ENCODE measurements at places on chromosomes 4 and X.

DNA sequence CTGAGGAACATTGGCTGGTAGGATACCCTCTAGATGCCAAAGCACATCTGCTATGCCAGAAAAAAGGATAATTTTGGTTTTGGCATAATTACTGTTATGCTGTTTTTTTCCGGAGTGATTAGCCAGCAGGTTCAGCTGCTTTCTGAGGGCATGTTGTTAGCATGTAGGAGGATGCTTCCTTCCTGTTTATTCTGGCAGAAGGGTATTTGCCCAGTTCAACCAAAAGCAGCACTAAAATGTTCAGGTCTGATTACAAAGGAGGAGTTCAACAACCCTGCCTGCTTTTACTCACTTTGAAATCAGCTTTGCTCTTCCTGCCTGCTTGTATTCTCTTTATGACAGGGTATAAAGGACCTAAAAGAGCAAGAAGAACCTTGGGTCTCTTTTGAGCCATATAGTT lies 21.9 kb downstream of the ERCC6L start:
- no peak for DNase-seq

GRCh38 chr4:83599183-83599582 lies 63.3 kb downstream of the GPAT3 start:
- no peak for DNase-seq

- no peak for DNase-seq
These were observed 111.3 kb downstream of the MAGEE1 start for GRCh38 chrX:76538860-76539259.

DNA sequence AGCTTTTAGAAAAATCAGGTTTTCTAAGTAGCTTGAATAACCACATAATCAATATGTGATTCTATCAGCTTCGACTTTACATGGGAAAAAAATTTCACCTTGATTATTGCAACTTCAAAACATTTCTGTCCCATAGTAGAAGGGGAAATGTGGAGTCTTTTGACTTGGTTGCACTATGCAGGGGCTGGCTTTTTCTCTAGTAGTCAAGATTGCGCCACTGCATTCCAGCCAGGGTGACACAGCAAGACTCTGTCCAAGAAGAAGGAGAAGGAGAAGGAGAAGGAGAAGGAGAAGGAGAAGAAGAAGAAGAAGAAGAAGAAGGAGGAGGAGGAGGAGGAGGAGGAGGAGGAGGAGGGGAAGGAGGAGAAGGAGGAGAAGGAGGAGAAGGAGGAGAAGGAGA lies 84.9 kb downstream of the MAML3 start:
- no peak for DNase-seq

GRCh38 chrX:110159865-110160264 lies 157.0 kb downstream of the TMEM164 start:
- no peak for DNase-seq

DNA sequence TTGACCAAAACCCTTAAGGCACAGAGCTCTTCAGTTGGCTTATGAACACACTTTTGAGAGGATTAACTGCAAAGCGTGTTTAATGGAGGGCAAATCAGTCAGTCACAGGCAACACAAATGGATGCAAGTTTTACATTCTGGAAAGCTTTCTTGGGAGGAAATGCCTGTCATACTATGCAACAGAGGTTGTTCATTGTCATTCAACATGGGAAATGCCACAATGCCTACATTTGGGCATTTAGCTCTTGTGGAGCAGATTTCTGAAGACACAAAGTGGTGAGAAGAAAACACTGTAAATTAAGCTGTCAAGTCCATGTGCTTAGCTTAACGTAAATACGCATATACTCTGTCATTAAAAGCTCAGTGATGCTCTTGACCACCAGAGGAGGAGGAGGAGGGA lies 41.1 kb downstream of the CBLL2 start:
- DNase-seq, result no peak

GRCh38 chrX:111519215-111519614 lies 7.8 kb downstream of the SERTM2 start:
- DNase-seq, result no peak

DNA sequence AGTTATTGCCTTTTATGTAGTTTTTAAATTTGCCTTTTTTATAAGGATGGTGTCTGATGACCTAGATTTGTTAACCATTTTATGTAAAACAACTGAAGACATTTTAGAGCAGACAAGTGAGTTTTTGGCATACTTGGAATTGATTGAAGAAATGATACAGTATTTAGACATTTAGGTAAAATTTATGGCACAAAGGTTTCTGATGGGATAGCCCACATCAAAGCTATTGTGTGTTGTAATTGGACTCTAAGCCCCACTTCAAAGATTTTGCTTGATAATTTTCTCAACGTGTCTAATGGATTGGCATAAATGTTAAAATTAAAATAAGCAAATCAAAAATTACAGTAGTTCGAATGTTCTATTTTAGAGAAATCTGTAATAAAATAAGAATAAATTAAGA lies 17.6 kb downstream of the EPGN start:
- no peak for DNase-seq

DNA sequence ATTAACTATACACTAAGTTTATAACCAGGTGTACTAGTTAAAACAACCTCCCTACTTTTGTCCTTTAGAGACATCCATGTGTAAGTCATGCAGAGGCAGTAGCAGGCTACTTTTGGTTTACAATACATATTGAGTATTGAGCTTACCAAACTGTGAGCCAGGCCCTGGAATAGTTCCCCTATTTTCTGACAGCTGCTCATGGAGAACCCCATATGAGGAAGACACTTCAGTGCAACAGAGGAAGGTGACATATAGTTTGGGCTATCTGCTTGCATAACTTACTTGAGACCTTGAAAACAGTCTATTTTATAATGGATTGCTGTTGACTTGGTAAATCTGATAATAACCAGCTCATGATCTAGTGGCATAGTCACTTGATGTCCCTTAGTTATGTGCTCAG lies 190.5 kb downstream of the SH3BGRL start:
- DNase-seq, result no peak

GRCh38 chrX:20452487-20452886 lies 185.8 kb upstream of the RPS6KA3 start:
- no peak for DNase-seq

- DNase-seq, result no peak
These were observed 40.5 kb upstream of the ARSJ start for GRCh38 chr4:114019969-114020358.

DNA sequence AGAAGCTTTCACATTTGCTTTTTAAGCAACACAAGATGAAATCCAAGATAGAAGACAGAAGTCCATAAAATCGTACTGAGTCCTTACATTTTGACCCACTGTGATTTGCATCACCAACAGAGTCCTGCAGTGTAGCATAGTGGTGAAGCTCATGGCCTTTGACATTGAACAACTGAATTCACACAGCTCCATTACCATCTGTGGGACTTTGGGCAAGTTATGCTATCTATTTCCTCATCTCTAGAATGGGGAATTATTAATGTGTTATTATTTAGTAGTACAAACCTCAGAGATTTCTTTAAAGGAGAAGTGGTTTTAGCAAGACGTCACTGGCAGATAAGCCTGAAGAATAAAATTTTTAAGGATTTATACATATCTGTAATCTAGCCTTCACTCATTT lies 10.7 kb downstream of the GPRIN3 start:
- no peak for DNase-seq

Data from activated CD4-positive, alpha-beta T cell treated with anti-CD3 and anti-CD28 coated beads, Interleukin-2, amount 50 U/mL, for 1 hour (primary cell).